Kidney glomerular epithelial cell (primary cell): ENCODE measurements at places on chromosomes 2 and 18.

DNA sequence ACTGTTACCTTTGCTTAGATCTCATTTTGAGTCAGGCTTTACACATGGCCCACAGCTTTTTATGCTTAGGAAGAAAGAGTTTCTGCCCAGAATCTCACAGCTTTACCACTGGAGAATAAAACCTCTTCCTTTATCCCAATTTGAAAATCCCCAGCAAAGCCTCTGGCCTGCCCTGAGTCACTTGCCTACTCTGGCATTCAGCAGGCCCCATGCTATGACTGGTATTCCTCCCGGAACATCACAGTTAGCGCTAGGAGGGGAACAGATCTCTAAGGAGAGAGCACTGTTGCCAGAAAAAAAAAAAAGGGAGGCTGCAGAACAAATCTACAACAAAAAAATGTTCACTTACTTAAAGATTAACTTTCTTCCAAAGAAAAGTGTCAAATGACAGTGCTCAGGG is 152.9 kb upstream of the DNMT3A start:
- DNase-seq, result no peak

- DNase-seq, result no peak
Measured at GRCh38 chr2:179297927-179298326, 33.3 kb upstream of the SESTD1 start.

GRCh38 chr2:136141510-136142149 is 23.7 kb upstream of the CXCR4 start:
- no peak for DNase-seq

- no peak for DNase-seq
Measured at GRCh38 chr2:231161252-231161839, 36.5 kb upstream of the HTR2B start.

GRCh38 chr2:120133572-120134244 is 89.5 kb downstream of the TMEM185B start:
- DNase-seq, result no peak

- no peak for DNase-seq
Measured at GRCh38 chr2:201638326-201638725, 5.0 kb downstream of the TMEM237 start.

GRCh38 chr2:158686210-158686691 is 108.9 kb upstream of the DAPL1 start:
- DNase-seq, result no peak
